ENCODE measurements at places on chromosomes 12 and 14. TPM values are rescaled to one million over a fixed set of nuclear protein-coding genes. Genes with fewer than 3 reads are reported as not detected.

The GLI1 gene
- total RNA-seq, result 0.18 TPM

The SLC38A4 gene
- total RNA-seq, result 4.2 TPM

The PLEKHG7 gene
- total RNA-seq, result not detected

The SRRM4 gene
- total RNA-seq, result under 0.01 TPM

The ZNF26 gene
- 8.2 TPM for total RNA-seq

The GALNT8 gene
- total RNA-seq, result 0.18 TPM

The KIF5A gene
- 0.09 TPM for total RNA-seq

The C12orf43 gene
- total RNA-seq, result 13.3 TPM

The LAG3 gene
- total RNA-seq, result 0.14 TPM

The CHST11 gene
- 2.4 TPM for total RNA-seq

The NTF3 gene
- total RNA-seq, result 0.09 TPM

The MMP19 gene
- 5.9 TPM for total RNA-seq

The PRPH gene
- total RNA-seq, result 0.46 TPM

The SAMD15 gene
- 3.1 TPM for total RNA-seq

The PRR13 gene
- 25.2 TPM for total RNA-seq

The BEST3 gene
- not detected for total RNA-seq

The JKAMP gene
- total RNA-seq, result 65.4 TPM

The KRT2 gene
- not detected for total RNA-seq

The LPAR5 gene
- total RNA-seq, result not detected

Measured in smooth muscle cell of bladder (primary cell).